ENCODE measurements at places on chromosomes 5 and 9.

GRCh38 chr9:132879457-132880323 is 992 bp downstream of the SPACA9 start:
- no peak for DNase-seq

- no peak for DNase-seq
Observed at GRCh38 chr5:50420343-50420935, 20.6 kb downstream of the EMB start.

GRCh38 chr5:96219580-96220281 is 213.3 kb downstream of the PCSK1 start:
- no peak for DNase-seq

- no peak for DNase-seq
Observed at GRCh38 chr9:74443036-74443750, 53.9 kb upstream of the RORB start.

DNA sequence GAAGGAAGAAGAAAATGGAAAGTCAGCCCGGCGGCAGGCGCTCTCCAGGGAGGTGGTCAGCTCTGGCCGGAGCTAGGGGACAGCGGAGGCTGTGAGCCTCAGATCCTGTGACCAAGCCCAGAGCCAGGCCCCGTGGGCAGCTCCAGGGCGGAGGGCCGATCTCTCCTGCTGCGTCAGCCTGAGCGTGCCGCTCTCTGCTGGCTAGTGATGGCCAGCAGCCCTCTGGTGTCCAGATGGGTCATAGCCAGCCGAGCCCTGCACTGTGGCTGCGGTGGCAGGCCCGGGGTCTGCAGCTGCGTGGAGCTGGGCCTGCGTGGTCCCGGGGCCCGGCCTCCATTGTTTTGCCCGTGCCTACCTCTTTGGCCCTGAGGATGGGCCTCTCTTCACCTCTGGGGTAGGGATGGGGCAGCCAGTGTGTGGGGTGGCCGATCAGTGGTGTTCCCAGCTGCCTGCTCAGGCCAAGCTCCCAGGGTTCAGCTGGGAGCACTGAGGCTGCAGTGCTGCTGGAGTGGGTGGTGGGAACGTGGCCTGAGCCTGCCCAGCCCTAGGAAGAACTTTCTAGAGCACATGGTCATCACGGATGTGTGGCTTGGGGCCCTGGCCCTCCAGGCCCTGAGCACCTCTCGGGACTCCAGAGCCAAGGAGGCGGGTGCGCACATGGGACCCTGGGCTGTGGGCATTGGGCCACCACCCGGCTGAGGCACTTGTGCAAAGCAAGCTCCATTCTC is 17.1 kb upstream of the NRARP start:
- DNase-seq, result peak; percentile 42

GRCh38 chr9:137390553-137391410 is 32.2 kb downstream of the EXD3 start:
- DNase-seq, result no peak
